ENCODE measurements at places on chromosomes 2 and 18.

DNA sequence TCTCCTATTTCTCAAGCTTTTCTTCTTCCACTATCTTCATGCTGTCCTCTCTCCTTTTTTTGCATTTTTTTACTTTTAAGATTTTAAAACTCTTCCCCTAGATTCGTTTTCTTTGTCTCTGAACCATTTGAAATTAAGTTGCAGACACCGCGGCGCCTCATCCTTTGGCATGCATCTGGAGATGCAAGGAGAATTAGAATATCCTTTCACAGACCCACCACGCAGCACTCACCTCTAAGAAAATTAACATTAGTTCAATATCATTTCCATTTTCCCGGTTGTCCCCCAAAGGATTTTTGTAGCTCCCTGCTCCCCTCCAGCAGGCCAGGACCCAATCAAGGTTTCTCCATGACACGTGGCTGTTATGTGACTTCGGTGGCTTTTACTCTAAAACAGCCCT is 88.8 kb downstream of the C1QL2 start:
- no peak for DNase-seq

GRCh38 chr18:44067186-44067585 is 613.5 kb upstream of the SETBP1 start:
- no peak for DNase-seq

DNA sequence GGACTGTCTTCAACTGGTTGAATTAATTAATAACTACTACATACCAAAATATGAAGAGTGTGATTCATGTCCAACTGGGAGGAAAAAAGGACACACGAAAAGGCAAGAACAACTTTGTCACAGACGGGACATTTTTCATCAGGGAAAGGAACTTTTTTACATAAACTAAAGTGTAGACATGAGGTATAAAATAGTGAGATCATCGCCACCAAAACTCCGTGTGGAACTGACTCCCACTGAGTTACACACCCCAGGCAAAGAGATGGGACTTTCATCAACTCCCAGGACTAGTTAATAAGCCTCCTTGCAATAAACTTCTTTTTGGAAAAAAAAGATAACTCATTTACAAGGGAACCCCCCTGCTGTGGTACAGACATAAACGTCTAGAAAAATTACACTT is 12.9 kb upstream of the NMI start:
- no peak for DNase-seq

DNA sequence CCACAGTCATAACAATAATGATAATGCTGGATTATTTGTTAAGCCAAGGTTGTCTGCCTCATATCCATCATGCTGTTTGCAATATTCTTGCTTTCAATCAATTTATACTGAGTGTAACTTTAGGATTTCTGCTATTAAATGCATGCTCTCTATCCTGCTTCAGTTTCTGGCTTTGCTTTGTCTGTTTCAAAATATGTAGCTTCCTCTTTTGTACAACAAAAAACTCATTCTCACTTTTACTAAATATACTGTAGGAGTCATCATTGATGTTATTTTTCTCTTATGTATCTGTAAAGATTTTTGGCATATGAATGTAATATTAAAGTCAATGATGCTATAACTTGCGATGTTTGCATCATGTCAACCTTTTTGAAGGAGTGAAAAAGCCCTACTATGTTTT is 149.3 kb downstream of the GPD2 start:
- no peak for DNase-seq

DNA sequence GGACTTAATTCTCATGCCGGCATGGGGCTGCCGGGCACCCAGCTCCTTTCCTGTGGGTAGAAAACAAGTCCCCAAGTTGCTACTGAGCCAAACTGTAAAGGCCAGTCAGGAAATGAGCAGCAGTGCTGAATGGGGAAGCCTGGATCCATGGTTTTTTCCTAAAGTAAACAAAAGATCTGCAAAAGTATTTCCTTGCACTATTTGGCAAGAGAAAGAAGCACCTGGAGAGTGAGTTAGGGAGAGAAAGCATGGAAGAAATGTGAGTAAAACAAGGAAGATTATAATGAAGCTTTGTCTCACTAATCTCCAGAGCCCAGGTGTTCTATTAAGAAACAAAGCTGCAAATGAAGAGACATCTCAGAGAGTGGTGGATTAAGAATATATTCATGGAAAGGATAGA is 117.6 kb downstream of the METTL8 start:
- peak; percentile 81 for DNase-seq

DNA sequence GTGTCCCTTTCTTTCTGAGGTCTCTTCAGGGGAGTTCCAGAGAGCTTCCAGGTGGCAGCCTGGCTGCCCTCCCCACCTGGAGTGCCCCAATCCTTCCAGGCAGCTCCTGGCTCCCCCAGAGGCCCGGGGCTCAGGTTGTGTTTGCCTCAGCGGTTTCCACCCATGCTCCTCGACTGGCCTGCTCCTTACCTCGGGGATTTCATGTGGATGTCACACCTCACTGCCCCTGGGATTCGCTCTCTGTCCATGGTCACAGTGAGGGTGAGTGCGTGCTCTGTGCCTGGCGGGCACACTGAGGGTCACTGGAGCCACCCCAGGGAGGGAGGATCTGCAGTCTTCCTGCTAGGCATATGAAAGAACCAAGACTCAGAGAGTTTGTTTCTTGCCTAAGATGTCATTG is 2.1 kb upstream of the TOGARAM2 start:
- no peak for DNase-seq

- DNase-seq, result no peak
Observed at GRCh38 chr18:23313379-23313778, 139.7 kb upstream of the RIOK3 start.

- no peak for DNase-seq
Observed at GRCh38 chr18:22558945-22559385, 141.2 kb upstream of the CTAGE1 start.

DNA sequence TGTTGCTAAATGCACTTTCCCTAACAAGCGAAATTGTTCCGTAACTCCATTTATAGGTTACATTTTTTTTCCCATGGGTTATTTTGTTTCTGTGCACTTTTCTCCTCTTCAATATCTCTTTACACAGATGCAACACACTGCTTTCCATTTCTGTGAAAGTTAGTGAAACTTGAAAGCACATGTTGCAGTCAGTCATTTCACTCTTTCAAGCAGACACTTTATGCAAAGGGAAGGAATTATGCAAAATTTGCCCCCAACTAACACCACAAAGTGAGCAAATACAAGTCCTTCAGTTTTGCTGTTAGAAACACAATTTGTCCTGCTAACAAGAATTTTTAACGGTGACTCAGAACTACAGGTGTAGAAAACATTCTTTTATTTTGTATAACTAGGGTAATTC is 124.8 kb downstream of the PTH2R start:
- DNase-seq, result no peak
